ENCODE measurements at places on chromosomes 16 and 17.

- no peak for DNase-seq
These were observed 671 bp upstream of the TOP2A start for GRCh38 chr17:40418428-40418706.

DNA sequence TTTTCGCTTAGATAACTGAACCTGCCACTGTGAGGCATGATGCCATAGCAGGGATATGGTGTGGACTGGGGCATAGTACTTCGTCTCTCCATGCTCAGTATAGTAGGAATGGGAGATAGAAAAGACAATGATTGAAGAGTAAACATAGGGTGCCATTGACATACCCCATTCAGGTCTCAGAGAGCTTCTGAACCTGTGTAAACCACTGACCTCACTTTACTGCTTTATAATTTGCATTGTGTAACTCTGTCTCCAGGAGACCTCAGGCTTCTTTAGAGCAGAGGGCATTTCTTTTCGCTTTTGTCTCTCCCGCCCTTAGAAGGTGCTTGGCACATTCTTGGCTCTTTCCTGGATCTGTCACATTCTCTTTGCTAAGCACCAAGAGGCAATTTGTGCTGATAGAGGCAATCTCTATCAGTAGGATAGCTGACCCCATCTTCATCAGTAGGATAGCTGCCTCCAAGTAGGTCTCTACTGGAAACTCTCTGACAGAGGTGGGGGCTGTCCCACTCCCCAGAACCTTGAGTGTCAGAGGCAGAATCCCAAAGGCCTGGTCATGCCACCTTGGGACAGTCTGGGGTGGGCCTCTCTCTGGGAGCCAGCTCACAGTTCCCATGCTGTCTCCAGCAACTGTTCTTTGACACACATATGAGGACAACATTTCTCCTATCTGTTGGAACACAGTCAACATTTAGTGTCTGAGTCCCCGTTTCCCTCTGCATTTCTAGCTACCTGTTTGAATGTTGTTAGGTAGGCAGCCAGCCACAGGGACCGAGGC is 181.9 kb downstream of the UTP18 start:
- no peak for DNase-seq

DNA sequence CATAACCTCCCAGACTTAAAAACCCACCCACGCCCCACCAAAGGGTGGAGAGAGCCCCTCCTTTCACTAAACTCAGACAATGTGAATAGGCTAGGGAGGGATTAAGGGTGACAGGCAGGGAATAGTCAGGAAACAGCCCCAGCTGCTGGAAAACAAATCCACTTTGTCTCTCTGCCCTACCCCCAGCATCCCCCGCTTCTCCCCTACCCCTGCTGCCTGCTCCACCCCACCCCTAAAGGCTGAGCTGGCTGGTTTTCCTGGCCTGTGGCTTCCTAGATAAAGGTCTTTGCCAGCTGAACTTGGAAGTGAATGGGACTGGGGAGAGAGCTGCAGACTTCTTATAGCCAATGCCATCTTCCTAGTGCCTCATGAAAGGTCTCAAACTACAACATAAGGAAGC is 15.0 kb downstream of the CAVIN1 start:
- DNase-seq = no peak

DNA sequence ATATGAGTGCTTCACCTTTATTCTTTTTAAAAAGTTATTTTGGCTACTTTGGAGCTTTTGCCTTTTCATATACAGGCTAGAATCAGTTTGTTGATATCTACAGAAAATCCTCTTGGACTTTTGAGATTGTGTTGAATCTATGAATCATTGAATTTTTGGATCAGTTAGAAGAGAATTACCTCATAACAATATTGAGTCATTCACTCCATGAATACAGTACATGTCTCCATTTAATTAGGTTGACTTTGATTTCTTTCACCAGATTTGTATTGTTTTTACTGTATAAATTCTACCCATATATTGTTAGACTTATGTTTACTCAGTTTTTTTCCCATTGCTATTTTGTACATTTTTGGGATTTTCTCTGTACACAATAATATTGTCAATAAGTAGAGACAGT is 54.4 kb downstream of the TAOK1 start:
- DNase-seq = no peak

- peak; percentile 64 for DNase-seq
These were observed 645 bp upstream of the GFOD2 start for GRCh38 chr16:67719778-67720144.

DNA sequence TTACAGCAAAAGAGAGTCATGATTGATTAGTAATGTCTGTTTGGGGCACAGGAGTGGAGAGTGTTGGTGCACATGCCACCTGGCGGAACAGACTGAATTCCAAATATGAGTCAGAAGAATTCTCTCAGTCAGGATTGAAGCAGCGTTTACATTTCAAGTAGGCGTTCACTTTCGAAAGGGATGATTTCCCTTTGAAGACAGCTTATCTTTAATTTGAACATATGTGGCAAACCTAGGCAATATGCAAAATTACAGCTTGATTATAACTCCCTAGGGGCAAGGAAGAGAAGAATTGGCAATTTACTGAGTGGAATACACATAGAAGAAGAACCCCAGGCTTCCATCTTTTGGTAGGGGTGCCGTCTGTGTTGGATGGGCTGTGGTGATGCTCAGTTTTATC is 235.8 kb downstream of the HAPSTR1 start:
- DNase-seq = no peak

DNA sequence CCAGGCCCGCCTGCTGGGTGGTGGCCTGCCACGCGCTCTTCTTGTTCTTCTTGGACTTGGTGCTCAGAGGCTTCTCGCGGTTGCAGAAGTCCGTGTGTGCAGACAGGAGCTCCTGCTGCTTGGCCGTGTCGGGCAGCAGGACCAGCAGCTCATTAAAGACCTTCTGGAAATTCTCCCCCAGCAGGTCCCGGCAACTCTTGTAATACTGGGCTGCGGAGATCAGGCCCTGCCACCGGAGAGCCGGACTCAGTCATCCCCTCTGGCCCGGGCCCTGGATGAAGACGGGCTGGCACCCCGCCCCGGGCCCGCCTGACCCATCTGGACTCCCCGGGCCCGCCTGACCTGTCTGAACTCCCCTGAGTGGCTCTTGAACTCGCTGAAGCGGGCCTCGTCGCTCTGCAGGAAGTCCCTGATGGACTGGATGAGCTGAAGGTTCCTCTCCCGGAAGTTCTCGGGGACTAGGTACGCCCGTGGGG is 8.6 kb downstream of the SYNGR3 start:
- DNase-seq = no peak

DNA sequence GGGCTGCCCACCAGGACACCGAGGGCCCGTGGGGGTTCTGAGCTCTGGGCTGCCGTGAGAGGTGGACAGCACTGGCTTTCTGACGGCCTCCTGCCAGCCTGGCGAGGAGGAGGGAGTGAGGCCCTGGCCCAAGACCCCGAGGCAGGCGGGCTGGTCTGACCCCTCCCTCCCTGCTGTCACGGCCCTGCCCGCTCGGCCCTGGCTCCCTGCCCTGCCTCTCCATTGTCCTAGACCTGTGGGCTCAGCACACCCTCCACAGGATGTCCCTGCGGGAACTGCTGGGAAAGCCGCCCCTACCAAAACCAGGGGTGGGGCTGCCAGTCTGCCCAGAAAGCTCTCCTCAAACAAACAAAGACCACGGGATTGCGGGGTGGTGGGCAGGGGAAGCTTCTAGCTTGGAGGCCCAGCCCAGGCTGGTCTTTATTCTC is 20.7 kb downstream of the SPNS2 start:
- DNase-seq = no peak

DNA sequence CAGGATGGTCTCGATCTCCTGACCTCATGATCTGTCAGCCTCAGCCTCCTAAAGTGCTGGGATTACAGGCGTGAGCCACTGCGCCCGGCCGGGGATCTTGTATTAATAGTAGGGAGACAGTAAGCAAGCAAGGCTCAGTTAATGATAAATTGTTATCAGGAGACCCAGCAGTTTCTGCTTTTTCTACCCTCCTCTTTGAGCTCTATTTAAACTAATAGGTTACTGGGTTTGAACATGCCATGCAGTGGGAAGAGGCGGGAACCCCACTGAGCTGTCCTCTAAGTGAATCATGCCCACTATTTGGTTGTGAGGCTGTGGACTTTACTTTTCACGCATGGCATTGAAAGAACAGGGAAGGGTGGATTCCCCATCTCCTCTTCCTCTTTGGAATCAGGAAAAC is 223.9 kb downstream of the WWOX start:
- DNase-seq = no peak

GRCh38 chr16:4245077-4245791 is 3.4 kb upstream of the SRL start:
- no peak for DNase-seq

DNA sequence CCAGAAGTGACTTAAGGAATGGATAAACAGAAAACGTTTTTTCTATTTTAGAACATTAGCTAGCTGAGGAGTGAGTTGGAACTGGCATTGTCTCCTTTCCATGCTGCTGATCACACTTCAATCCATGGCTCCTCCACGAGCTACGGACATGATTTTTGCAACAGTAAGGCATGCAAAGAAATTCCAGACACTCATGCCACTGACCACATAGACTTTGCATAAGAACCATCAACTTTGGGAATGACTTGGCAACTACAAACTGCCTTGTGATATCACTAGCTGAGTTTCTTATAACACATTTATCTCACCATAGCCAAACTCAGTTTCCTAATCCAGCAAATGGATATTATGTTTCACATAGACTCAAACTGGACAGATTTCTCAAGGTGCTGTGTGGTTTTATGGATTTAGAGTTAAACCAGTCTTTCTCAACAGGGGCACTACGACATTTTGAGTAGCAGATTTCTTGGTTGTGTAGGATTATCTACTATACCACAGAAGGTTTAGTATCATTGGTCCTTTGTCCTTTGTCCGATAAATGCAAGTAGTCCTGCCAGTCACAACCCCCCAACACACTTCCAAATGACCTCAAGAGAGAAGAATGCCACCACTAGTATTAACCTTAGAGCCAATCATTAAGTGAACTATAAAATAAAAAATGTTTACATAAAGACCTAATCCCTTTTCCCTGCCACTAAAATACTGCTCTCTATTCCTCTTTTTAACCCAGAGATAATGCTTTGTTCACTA is 48.3 kb upstream of the C17orf78 start:
- peak; percentile 21 for DNase-seq
